ENCODE measurements at places on chromosomes 5 and 9.

DNA sequence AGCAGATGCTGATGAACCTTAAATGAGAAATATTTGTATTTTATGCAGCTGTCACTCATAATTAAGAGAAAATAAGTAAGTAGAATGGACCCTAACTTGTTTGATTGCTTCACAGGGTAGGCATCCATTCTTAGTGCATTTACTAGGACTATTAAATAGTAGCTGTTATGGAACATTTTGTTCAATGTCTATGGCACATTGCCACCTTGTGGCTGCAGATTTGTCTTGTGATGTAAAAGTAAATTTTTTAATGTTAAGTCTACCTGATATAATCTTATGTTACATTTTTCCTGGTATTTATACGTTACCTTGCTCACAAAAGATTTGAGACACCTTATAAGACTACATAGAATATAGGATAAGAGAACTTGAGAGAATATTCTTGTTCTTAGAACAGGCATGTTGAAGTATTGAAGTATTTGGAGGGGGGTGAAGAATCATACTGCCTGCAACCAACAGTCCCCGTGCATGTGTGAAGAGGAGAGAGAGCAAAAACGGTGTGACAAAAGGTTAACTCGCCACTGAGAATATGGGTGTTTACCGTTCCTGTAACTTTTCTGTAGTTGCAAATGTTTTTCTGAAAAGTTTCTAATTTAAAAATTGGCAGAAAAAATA lies 161.1 kb downstream of the MAST4 start:
- DNase-seq, result no peak

GRCh38 chr9:138025908-138026307 lies 148.3 kb downstream of the CACNA1B start:
- DNase-seq, result no peak

DNA sequence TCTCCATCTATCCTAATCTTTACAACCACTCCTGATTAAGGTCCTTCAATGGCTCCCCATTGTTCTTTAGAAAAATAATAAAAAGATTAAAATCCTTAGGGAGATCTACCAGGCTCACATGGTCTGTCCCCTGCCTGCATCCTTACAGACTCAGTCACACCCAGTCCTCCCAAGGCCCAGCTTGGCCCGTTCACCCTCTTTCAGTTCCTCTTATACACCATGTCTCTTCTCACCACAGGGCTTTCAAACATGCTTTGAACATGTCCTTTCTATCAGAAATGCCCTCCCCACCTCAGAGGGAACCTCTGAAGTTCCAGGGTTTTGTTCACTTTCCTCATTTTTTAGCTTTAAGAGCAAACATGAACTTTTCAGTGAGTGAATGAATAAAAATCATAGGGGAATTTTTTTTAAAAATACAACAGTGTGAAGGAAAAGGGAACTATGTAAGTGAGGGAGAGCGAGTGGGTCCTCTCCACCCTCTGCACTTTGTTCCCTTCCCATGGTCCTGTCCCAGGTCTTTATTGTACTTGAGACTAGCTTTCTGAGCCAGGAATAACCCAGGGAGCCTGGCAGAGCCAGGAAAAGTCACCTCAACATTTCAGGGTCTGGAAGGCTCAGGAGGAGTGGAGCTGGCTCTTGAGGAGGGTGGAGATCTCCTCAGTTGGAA lies 55.3 kb downstream of the TRPC7 start:
- no peak for DNase-seq

DNA sequence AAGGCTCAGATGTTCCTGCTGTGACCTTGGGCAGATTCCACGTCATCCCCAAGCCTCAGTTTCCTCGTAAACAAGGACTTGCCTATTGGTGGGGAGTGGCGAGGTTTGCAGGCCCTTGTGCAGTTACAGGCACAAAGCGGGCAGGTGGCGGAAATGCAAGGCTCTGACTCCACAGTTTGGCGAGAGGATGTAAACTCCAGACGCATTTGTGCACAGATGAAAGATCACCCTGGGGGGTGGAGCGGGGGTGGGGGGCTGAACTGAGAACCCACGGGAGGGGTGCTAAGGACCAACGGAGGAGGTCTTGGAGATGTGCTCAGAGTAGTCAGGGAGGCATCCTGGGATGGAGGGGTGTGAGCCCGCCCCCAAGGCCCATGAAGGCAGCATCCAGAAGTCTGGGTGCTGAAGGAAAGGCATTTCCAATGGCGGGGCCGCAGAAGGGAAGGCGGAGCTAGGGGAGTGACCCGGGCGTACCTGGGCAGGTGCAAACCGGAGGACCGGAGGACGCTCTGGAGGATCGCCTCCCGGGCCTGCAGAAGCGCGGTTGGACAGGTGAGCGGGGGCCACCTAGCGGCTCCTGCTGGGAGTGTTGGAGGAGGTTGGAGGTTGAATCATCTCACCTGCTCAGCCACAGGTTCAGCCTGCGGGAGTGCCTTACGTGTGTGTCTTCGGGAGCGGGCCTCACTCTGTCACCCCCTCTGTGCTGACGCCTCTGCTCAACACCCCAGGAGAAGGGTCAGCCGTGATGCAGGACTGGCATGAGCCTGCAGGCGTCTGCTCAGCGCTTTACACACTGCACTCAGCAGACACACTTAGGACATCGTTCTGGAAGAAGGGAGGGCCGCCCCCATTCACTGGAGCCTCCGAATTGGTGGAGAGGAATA lies 1.9 kb upstream of the FIBCD1 start:
- peak; percentile 34 for DNase-seq

DNA sequence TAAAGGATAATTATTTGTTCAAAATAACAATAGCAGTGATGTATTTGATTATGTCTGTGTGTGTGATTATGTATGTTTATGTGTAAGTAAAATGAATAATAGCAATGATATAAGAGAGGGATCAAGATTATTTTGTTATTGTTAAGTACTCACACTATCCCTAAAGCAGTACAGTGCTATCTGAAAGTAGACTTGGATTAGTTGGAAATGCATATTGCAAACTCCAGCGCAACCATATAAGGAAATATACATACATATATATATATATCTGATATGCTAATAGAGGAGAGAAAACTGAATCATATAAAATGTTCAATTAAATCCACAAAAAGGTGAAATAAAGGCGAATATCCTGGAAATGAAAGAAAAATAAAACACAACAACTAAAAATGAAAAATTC lies 268.4 kb downstream of the HINT1 start:
- no peak for DNase-seq

GRCh38 chr9:6109986-6110385 lies 94.6 kb upstream of the RANBP6 start:
- DNase-seq, result no peak
